ENCODE measurements at places on chromosomes 3 and 15.

DNA sequence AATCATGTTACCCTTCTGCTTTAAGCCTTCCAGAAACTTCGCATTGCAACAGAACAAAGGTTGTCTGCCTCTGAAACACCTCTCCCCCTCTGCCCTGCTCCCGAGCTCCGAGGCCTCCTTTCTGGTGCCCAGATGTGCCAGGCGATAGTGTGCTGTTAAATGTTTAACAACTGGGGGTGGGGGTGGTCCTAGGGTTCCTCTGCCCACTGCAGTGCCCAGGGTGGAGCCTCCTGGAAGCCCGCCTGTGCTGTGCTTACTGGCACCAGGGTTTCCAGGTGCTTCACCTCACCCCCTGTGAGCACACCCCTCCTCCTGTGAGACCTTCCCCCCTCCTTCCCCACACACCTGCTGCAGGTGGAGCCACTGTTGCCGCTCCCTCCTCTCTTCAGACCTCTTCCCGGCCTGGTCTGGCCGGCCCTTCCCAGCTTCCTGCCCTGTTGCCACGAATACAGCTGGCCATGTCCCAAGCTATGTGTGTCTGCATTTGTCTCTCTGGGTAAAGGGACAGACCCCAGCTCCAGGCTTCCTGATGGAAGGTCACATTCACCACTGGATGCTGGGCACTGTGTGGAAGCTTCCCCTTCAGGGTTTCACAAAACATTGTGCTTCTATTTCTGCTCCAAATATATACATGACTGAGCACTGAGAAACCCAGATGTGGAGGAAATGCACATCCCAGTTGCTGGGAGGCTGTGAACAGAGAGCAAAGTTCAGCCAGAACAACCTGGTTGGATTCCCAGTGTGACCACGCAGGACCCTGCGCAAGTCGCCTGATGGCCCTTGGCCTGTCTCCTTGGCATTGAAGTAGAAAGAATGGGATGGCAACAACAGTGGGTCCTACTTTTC lies 37.2 kb downstream of the MGLL start:
- no peak for DNase-seq

DNA sequence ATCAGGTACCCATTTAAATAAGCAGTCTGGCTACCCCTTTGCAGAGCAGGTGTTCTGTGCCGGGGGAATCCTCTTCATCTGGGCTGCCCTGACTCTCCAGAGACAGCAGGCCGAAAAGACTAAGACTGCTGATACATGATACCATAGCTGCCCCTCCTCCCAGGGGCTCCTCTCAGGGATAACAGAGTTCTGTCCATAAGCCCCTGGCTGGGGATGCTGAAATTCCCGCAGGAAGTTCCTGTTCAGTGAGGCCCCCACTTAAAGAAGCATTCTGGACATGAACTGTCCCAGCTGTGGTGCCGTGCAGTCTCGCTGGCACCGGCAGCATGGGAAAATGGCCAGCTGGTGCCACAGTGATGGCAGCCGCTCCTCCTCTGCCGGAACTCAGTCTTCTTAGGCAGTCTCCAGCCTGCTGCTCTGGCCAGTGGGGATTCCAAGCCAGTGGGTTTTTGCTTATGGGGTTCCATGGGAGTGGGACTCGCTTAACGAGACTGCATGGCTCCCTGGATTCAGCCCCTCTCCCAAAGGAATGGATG lies 1026.2 kb downstream of the NAALADL2 start:
- DNase-seq, result no peak

GRCh38 chr3:151008699-151009098 lies 36.2 kb upstream of the CLRN1 start:
- DNase-seq, result no peak

GRCh38 chr3:54427941-54428871 lies 305.9 kb downstream of the CACNA2D3 start:
- DNase-seq, result peak; percentile 4

GRCh38 chr3:183698318-183698751 lies 738 bp downstream of the YEATS2 start:
- peak; percentile 25 for DNase-seq

- no peak for DNase-seq
Observed at GRCh38 chr3:184563941-184564684, 2.5 kb downstream of the EPHB3 start.

GRCh38 chr15:31263751-31264558 lies 62.7 kb upstream of the KLF13 start:
- peak; percentile 67 for DNase-seq

DNA sequence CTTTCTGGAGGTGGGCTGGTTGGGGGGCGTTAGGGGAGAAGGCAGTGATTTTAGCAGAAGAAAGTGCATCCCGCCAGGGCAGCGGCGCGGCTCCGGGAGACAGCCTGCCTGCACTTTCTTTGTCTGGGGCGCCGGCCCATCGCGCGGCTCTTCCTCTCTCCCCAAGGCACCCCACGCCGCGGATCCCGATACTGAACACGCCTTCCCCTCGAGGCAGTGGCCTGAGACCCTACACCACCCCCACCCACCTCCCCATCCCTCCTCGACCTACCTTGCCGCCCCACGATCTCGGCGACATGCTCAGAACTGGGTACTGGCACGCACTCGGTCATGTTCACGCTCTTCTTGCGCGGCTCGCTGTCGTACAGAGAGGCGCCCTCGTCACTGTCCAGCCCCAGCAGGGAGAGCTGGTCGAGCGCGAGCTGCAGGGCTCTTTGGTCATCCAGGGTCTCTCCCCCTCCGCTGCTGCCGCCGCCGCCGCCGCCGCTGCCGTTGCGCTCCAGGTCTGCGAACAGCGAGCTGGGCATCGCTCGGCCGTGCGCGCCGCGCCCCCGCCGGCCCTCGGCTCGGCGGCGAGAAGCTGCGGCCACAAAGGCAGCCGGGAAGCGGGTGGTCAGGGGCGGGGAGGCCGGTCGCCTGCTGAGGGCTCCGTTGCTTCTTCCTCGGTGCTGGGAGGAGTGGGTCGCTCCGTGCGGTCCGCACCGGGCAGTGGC lies 483 bp downstream of the MEX3B start:
- no peak for DNase-seq

DNA sequence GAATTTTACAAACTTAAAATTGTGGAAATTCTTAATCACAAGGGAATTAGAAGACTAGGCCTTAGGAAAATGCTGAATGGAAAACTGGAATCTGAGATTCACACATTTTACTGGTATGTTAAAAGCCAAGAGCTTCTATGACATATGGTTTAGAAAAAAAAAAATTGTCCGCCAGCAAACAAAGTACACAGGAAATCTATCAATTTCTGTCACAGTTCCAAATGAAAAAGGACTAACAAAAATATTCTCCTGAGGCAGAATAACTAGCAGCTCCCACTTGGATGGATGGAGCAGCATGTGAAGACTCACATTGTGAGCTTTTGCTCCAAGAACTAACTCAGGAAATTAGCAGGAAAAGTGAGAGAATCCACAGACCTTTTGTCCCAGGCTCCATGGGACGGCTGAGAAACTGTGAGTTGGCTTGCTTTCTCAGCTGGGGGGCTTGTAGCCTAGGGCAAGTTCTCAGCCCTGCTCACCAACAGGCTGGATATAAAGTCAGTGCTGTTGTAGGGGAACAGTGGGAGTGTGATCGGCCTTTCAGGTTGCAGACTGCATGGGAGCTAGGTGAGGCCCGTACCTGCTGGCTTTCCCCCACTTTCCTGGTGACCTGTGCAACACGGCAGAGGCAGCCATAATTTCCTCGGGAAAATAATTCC lies 731.1 kb upstream of the SGO1 start:
- no peak for DNase-seq

DNA sequence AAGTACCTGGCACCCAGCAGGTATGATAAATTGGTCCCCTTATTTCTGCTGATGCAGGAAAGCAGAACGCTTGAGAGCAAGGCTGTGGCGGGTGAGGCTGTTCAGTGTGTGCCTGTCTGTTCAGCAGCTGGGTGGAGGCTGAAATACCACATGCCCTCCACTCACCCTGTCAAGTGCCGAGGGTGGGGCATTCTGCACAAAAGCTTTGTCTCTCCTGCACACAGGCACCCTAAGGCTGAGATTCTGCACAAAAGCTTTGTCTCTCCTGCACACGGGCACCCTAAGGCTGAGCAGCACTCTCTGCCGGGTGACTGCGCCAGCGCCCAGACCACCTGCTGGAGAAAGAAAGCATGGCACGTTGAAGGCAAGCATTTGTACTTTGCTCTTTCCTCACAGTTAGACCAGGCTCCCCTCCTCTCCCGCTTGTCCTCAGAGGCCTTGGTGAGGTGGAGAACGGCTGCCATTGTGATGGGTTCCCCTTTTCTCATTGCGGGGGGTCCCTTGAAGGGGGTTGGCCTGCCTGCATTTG lies 97.5 kb downstream of the BDH1 start:
- peak; percentile 10 for DNase-seq

- DNase-seq, result no peak
Observed at GRCh38 chr3:4336850-4337546, 33.8 kb downstream of the SETMAR start.

DNA sequence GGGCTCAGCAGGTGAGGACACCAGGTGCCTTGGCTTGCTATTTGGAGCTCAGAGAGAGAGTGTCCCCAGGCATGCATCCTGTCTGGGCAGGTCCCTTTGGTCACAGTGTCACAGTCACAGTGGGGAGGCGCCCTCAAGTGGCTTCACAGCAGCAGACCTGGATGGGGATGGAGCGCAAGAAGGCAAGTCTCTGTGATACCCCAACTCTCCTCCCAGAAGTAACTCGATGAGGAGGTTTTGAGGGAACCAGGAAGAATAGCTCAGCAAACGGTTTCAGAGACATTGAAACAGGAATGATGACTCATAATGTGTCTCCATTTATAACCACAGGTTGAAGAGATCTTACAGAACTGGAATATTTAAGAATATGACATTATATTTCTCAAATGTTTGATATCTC lies 66.5 kb upstream of the SH3GL3 start:
- DNase-seq, result peak; percentile 4

GRCh38 chr15:45458746-45459403 lies 63.7 kb downstream of the SLC30A4 start:
- peak; percentile 74 for DNase-seq

DNA sequence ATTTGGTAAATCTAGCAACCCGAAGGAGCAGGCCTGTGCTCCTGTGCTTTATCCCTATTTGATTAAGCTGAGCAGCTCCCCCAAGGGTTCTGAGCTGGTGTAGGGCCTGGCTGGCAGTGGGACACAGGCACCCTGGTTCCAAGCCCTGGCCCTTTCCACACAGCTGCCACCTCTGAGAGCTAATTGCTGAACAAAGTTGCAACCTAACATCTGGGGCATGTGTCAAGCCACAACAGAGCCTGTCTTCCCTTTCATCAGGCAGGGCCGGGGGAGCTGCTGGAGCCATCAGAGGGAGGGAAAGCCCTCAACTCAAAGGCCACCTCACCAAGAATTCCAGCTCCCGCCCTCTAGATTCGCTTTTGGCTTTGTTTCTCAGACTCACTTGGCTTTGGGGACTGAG lies 17.1 kb upstream of the MRPS22 start:
- no peak for DNase-seq

GRCh38 chr3:134601539-134602439 lies 49.0 kb downstream of the KY start:
- no peak for DNase-seq

GRCh38 chr3:106957029-106957428 lies 420.2 kb upstream of the CCDC54 start:
- no peak for DNase-seq

- no peak for DNase-seq
Observed at GRCh38 chr3:41794748-41795589, 166.9 kb downstream of the ULK4 start.

DNA sequence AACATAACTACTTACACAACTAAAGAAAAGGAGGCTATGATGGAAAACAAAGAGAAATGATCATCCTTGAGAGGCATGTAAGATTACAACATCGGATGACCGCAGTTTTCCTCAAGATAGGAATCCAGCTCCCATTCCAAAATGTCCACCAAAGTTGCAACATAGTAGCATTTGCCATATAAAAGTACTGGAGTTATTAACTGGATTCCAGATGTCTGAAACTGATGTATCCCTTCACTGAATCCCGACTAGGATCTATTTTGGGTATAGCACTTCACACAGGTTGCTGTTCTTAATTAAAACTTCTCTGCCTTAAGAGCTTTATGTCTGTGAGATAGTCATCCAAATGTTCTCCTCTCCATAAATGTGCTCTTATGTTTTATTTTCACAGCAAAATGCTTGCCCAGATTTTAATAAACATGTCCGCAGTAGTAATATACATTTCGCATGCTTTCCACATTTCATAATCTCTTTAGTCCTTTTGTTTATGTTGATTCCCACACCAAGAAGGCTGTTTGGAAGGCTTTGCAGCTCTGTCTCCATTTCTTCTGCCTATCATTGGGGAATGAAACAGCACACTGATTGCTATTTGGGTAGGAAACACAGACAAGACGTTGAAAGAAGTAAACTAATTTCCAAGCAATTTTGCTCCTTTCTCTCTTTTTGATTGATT lies 716.5 kb upstream of the CFAP20DC start:
- no peak for DNase-seq

- no peak for DNase-seq
Observed at GRCh38 chr3:18892047-18892446, 256.3 kb upstream of the KCNH8 start.

DNA sequence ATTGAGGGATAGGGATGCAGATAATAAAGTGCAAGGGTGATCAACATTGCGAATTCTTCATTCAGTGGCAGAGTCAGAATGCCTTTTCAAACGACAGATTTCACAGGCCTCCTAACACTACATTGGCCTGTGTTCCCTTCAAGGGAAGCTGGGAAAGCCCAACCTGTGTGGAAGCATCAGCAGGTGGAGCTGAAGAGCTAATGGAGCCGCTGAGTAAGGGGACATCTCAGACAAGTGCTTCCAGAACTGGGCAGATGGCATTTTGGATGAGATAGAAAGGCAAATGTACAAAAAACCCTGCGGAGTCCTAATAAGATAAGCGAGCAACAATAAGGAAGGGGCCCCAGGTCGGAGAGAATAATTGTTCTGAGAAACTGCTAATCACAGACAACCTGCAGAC lies 8.5 kb upstream of the SLC24A5 start:
- no peak for DNase-seq

DNA sequence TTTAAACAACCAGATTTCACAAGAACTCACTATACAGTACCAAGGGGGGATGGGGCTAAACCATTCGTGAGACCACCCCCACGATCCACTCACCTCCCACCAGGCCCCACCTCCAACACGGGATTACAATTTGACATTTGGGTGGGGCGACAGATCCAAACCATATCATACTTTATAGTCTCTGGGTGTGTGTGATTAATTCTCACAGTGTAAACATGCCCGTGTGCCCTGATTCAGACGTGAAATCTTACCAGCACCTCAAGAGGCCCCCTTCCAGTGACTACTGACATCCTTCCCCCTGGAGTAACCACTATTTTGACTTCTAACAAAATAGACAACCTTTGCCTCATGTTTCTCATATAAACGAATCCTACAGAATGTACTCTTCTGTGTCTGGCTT lies 5.0 kb upstream of the PDIA5 start:
- no peak for DNase-seq

- DNase-seq, result no peak
Observed at GRCh38 chr3:116176974-116177555, 268.2 kb downstream of the LSAMP start.

DNA sequence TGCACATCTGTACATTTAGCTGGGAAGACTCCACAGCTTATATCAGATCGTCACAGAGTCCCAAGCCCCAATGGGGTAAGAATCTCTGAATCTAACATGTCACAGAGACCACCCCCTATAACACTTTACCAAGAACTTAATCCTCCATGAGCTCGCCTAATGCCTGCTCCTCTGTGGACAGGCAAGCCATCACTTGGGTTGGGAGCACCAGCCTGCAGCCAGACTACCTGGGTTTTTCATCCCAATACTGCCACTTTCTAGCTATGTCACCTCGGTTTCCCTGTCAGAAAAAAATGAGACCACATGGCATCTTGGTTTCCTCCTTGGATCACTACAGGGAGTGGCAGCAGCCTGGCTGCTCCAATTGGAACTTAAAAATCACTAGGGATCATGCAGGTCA lies 277.9 kb upstream of the TLE3 start:
- no peak for DNase-seq

- no peak for DNase-seq
Observed at GRCh38 chr3:194082743-194083636, 53.0 kb upstream of the HES1 start.
